Keratinocyte (primary cell): ENCODE measurements at places on chromosomes 5 and 9.

GRCh38 chr5:55421074-55421529 lies 113.3 kb downstream of the MTREX start:
- DNase-seq, result no peak

- DNase-seq, result no peak
These were observed 732.0 kb downstream of the TAF11L14 start for GRCh38 chr5:18366234-18366633.

DNA sequence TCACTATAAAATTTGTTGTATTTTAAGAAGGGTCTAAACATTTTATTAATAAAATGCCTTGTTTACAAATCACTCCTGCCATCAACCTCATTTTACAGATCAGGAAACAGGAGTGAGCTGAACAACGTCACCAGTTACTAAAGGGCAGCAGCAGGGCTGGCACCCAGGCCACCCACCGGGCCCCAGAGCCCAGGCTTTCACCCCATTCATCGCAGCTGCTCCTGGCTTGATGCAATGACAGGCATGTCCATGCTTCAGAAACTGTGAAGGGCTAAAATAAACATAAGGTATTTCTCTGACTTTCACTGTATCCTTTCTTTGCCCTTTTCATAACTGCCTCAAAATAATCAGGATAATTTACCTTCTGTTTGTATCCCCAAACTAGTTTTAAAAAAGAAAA lies 18.1 kb downstream of the MED27 start:
- DNase-seq, result no peak

DNA sequence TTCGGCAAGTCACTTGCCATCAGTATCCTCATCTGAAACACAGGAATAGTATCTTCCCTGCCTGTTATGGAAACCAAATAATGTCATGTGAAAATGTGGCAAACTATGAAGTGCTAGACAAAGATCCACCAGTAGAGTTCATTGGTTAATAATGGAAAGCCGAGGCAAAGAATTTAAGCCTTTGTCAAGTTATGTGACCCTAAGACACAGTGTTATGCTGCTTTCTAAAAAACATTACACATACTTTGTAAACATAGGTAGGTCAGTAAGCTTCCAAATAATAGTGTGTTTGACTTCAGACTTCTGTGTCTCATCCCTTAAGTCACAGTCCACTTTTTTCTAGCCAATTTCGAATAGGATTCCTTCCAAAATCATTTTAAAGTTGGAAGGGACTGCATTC lies 6.0 kb downstream of the PTAR1 start:
- DNase-seq, result no peak

GRCh38 chr5:176744584-176744965 lies 65.8 kb upstream of the UNC5A start:
- DNase-seq, result no peak

GRCh38 chr9:132244582-132245455 lies 83.0 kb downstream of the NTNG2 start:
- no peak for DNase-seq

- DNase-seq, result no peak
These were observed 1095.1 kb downstream of the DTWD2 start for GRCh38 chr5:117893211-117893610.

DNA sequence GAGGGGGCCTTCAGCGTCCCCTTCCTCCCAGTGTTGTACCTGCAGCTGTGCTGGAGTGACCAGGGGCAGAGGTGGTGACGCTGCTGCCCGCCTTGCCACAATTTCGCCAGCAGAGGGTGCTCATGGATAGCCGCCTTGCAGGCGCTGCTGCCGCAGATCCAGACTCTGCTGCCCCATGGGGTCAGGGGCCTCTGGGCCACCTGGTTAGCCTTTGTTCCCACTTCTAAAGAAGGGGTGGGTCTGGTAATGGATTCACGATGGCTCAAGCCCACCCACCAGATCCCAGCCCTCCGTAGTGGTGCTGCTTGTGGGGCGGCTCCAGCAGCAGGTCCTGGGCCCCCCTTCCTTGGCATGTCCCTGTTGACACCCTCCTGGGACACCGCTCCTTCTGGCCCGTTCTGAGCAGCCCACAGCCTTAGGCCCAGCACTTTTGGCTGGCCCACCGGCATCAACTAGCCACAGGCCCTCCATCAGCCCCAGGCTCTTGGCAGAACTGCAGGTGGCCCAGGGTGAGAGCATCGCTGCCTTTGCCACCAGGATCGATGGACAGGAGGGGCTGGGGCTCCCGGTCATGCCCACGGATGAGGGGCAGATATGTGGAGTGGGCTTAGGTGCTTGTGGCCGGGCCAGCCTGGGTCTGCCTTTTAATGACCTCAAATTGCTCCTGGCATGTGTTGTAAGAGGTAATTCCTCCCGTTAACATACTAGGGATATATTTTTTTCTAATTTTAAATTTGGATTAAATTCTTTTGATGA lies 57.2 kb downstream of the COL5A1 start:
- DNase-seq, result no peak

- no peak for DNase-seq
These were observed 65.1 kb downstream of the SLC44A1 start for GRCh38 chr9:105309531-105309931.

DNA sequence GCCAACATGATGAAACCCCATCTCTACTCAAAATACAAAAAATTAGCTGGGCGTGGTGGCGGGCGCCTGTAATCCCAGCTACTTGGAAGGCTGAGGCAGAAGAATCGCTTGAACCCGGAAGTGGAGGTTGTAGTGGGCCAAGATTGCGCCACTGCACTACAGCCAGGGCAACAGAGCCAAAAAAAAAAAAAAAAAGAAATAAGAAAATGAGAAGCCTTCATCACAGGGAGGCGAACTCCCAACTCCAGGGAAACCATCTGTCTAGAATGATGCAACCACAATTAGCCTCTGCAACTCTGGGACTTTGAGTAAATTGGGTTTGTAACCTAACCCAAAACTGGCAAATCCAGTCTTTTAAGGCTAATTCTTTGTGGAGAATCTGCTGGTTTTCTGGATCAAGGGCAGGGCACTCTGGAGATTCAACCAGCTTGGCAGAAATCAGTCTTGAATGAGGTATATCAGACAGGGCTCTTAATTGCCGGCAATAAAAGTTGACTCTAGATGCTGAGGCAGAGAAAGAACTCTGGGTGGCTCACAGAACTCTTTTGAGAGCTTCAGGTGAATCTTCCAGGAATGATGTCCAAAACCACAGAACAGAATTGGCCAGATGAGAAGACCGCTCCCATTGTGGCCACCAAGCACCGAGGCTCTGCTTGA lies 9.9 kb downstream of the S100Z start:
- DNase-seq, result no peak

GRCh38 chr5:13108265-13108664 lies 836.2 kb downstream of the DNAH5 start:
- DNase-seq, result no peak

GRCh38 chr5:107483231-107484024 lies 187.3 kb downstream of the EFNA5 start:
- no peak for DNase-seq

DNA sequence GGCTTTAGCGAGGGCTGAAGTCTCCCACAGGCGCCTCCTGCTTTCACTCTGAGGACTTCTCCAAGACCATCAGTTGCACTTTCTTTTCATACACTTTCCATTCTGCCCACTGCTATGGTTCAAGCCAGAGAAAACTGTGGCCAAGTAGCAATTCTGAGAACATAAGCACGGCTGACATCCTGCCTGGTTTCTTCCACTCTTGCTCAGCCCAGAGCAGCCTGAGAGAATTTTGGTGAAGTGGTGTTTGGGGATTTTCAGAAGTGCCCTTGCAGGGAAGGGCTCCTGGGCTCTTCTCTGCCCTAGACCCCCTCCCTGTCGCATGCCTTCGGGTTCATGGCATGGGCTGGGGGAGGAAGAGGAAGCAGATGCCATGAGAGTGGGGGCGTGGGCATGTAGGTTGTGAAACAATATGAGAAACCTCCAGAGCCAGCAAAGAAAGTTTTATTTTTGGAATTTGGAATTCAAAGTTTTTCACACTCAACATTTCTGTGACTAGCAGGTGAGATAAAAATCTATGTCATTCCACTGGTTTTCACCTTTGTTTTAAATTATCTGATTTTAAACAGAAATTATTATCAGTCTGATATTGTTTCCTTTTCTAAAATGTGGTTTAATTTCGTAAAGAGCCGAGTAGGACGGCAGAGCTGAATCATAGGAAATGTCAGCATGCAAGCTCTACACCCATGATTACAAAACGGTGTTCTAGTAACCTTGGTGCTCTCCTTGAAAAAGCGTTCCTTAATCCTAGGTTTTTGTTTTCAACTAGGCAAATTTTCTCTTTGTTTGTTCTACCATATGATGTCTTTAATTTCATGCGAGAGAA lies 27.8 kb upstream of the TNFSF8 start:
- DNase-seq, result no peak

- DNase-seq, result no peak
These were observed 92.8 kb upstream of the SLC44A1 start for GRCh38 chr9:105151686-105151995.

GRCh38 chr9:3054017-3054586 lies 210.2 kb upstream of the PUM3 start:
- DNase-seq, result no peak

- DNase-seq, result no peak
These were observed 92.6 kb downstream of the C9orf152 start for GRCh38 chr9:110115341-110115820.

- no peak for DNase-seq
These were observed 139.2 kb upstream of the SMARCA2 start for GRCh38 chr9:1875921-1876448.

DNA sequence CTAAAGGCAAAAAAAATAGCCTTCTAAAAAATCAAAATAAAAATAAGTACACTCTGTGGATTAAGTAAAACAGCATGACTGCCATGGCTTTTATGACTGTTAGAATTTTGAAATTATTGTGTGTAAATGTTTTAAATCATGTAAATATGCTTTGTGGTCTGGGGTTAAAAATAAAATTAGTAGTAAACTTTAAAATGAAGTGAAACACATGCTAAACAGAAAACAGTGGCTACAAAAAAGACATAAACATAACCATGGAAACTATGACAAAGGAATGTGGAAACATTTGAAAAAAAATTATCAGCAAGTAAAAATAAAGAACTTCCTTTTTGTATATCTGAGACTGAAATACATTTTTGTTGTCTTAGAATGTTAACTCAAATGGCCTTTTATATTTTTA lies 134.5 kb upstream of the SPEF2 start:
- DNase-seq, result no peak

DNA sequence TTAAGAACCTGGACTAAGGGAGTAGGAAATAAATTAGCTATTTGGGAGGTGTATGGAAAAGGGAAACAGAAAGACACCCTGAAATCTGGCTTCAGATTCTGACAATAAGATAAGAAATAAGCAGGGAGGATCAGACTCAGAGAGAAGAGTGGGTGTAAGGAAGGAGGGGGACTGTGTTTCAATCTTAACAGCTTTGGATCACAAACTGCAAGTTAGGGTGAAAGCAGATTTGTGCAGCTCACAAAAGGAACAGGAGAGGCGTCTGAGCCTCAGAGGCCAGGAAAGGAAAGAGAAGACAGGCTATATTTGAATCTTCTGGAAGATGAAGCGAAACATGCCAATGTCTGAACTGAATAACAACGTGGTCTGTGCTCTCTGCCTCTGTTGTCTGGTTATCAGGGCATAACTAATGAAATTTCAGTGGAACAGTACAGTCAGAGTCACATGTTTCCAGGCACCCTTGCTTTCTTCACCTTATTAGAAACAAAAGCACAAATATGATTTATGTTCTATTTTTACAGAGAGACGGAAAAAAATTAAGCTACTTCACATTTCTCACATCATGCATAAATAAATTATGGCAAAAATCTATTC lies 26.6 kb downstream of the SGTB start:
- DNase-seq, result no peak

DNA sequence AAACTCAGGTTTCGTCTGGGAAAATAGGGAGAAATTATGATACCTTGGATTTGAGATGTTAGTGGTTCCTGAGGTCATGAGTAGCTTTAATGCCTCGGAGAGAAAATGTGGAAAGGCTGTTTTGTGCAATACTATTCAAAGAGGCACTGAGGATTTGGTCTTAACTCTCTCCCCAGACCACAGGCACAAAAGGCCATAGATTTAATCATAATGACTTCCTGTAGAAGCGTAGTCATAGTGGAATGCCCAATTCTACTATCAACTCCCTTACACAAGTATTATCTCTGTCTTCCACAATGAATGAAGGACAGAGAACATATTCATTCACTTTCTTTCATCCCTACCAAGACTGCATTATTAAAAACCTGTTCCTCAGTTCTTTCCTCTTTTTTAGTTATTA lies 153.0 kb upstream of the FTMT start:
- DNase-seq, result no peak

- DNase-seq, result no peak
These were observed 83.7 kb downstream of the ADAMTS2 start for GRCh38 chr5:179261301-179262125.

GRCh38 chr9:126334721-126335621 lies 8.3 kb downstream of the MVB12B start:
- DNase-seq, result no peak

GRCh38 chr9:126773004-126773607 lies 31.7 kb upstream of the ZBTB43 start:
- no peak for DNase-seq

DNA sequence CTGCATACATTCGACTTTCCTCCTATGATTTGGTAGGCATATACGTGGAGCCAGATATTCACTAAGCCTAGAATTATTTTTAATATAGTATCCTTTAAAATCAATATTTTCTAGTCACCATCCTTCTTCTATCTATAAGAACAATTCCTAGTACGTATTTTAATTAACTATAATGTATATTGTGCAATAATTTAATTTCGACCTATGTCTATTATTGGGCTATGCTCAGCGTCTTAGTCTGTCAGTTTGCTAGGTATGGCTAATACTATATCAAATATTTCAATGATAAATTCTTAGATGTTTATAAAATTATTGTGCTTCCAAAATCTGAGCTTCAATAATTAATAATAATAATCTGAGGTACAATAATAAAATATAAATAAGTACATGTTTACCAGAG lies 705.3 kb downstream of the PRELID2 start:
- DNase-seq, result no peak

GRCh38 chr5:116444373-116445295 lies 130.0 kb downstream of the SEMA6A start:
- no peak for DNase-seq

DNA sequence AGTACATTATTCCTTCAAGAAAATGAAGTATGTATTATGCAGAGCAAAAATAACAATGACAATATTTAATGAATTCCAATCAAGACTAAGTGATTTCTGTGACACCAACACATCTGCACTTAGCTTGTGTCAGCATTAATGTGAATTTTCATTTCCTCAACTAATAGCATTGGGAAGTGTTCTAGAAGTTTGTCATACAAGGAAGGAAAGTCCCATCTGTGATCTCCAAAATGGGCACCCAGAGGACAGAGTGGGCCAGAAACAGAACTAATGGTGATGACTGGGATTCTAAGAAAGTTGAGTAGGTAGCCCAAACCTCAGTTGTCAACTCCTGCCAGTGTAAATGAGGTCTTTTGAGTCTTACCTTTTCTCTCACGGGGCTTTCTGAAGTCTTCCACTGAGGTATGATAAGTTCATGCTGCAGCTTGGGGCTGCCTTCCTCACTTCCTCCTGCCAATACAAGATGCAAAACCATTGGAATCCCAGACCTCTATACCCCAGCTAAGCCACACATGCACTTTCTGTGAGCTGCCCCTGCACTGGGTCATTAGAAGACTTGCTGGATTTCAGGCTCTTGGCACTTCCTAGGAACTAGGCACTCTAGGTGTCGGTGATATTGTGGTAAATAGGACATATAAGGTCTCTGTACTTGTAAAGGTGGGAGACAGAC lies 4.9 kb downstream of the ADAM19 start:
- DNase-seq, result no peak
